T-cell (primary cell): ENCODE measurements at places on chromosomes 16 and 17. TPM values are rescaled to one million over a fixed set of nuclear protein-coding genes. Genes with fewer than 3 reads are reported as not detected.

Gene CCL17
- total RNA-seq, result not detected

Gene SECTM1
- 5.1 TPM for total RNA-seq

Gene EFNB3
- 0.19 TPM for total RNA-seq

GRCh38 chr16:29820271-29820701 lies at the start of gene MVP:
Gene MVP, plus strand, starts transcription at chr16:29820462. Its CDS starts 10,088 bp downstream, at chr16:29830550.
- peak; percentile 48 for DNase-seq

DNA sequence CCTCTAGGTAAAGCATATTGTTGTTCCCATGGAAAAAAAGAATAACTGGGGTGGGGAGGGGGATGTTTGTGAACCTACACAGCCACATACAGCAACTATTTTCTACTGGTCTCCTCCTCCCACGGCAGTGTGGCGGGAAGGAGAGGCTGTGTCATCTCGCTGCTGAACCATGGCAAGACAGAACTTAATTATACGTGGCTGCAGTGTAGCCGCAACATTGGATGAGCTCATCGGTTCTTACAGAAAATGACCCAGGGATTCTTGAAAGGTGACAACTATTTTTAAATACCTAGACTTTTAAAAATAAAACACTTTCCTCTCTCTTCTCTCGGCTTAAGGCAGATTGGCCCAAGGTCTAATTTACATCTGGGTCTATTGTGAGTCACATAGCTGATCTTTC lies 19.8 kb upstream of the TEKT3 start:
- DNase-seq, result no peak

DNA sequence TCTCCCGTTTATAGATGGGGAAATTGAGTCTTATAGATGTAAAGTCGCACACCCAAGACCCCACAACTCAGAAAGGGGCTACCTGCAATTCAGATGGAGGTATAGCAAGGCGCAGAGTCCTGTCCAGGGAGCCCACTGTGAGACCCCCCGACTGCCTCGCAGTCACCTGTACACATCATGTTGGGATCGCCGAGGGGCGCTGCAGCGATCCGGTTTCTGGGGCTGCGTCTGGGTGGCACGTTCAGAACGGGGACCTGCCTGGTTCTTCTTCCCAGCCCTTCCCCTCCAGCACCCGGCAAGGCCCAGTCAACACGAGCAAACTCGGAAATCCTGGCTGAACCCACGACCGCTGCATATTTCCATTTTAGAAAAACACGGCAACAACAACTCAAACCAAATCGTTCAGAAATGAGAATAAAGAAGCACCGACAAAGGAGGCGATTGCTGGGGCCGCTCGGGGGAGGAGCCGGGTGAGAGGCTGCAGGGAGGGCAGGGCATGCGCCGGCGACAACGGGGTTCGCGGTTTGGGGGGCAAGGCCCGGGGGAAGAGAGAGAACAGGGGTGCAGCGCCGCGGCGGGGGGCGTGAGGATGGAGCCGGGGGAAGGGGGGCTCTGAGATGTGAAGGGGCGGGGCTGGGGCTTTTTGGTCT lies 643 bp downstream of the HSDL1 start:
- DNase-seq, result no peak

GRCh38 chr16:16005721-16006120 lies 56.3 kb downstream of the ABCC1 start:
- DNase-seq, result no peak

DNA sequence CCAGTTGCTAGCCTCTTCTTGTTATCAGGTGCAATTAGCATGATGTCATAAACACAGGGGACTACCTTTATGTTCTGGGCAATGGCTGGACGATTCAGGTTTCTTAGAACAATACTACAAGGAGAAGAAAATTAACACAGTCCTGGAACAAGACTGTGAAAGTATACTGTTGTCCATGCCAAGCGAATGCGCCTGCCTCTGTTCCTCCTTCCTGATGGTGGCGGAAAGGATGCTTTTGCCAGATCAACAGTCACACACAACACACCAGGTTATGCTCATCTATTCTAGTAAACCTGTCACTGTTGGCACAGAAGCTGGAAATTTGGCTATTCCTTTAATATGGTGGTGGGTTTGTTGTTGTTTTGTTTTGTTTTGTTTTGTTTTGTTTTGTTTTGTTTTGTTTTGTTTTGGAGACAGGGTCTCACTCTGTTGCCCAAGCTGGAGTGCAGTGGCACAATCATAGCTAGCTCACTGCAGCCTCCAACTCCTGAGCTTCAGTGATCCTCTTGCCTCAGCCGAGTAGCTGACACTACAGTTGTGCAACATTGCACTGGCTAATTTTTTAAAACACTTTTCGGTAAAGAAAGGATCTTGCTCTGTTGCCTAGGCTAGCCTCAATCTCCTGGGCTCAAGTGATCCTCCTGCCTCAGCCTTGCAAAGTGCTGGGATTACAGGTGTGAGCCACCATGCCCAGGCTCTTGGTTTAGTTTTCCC lies 3.1 kb upstream of the CD300LD start:
- DNase-seq, result no peak

DNA sequence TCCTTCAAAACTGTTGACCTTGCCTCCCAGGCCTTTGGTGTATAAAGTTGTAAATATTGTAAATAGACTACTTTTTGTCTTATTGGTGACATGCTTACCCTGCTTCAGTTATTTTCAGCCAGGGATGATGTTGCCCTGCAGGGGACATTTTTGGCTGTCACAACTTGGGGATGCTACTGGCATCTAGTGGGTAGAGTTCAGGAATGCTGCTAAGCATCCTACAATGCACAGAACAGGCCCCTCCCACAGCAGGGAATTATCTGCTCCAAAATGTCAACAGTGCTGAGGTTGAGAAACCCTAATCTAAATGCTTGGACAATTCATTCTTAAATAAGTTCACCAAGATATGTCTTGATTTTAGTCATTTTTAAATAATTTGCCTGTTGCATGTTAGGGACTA lies 459.8 kb downstream of the PMP22 start:
- no peak for DNase-seq

- DNase-seq, result no peak
Measured at GRCh38 chr17:57899822-57900221, 50.0 kb upstream of the MRPS23 start.

- no peak for DNase-seq
Measured at GRCh38 chr16:57695680-57696069, 1.1 kb downstream of the DRC7 start.
